ENCODE measurements at places on chromosomes 2 and 18. TPM values are rescaled to one million over a fixed set of nuclear protein-coding genes. Genes with fewer than 3 reads are reported as not detected.

Gene DNAH6
- 0.26 TPM for total RNA-seq

Gene ABCB11
- 0.47 TPM for total RNA-seq

Gene KCNIP3
- 1.9 TPM for total RNA-seq

Gene PCBP1
- total RNA-seq = 242 TPM

GRCh38 chr2:80370375-80371009 is 65.9 kb upstream of the LRRTM1 start:
- DNase-seq = no peak

GRCh38 chr2:230582851-230583283 is 129.8 kb upstream of the CAB39 start:
- no peak for DNase-seq

- peak; percentile 51 for DNase-seq
Observed at GRCh38 chr2:98492441-98492840, 47.8 kb downstream of the INPP4A start.

DNA sequence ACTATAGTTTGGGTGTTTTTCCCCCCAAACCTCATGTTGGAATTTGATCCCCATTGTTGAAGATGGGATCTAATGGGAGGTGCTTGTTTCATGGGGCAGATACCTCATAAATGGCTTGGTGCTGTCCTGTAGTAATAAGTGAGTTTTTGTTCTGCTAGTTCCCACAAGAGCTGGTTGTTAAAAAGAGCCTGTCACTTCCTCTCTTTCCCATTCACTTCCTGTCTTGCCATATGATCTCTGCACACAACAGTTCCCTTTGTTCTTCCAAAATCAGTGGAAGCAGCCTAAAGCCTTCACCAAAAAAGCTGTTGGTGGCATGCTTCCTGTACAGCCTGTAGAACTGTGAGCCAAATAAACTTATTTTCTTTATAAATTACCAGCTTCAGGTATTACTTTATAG is 768.2 kb upstream of the VRK2 start:
- no peak for DNase-seq

- DNase-seq = no peak
Observed at GRCh38 chr2:71671895-71672825, 218.8 kb downstream of the DYSF start.

GRCh38 chr2:160358046-160358445 is 135.6 kb downstream of the RBMS1 start:
- DNase-seq = no peak

DNA sequence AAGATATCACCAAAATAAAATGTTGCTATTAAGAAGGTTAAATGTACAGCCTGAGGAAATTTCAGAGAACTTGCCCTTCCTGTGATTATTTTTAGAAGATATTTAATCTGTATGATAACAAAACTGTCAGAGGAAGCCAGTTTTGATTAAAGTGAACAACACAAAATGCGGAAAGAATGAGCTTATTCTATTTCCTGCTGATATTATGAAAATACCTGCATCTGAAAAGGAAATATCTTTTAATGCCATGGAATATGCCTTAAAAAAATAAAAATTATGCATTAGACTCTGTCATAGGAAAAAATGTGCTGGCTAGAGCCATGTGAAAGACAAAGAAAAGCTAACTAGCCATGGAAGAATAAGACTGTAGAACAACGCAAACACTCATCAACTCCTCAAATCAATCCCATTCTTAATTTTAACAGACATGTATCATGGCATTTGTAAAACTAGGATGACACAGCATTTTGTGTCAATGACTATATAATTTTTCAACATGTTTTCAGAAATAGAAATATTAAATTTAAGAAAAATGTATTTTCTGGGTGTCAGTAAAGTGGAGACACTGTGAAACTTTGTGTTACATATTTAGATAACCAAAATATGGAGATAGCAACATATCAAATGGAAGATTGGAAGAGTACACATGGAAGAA is 1768.2 kb downstream of the SUCLG1 start:
- no peak for DNase-seq
